M059J (cell line): ENCODE measurements at places on chromosomes 12 and 14. TPM values are rescaled to one million over a fixed set of nuclear protein-coding genes. Genes with fewer than 3 reads are reported as not detected.
A peak's percentile ranks its signal among the peaks of the same experiment; 100 is the strongest.

DNA sequence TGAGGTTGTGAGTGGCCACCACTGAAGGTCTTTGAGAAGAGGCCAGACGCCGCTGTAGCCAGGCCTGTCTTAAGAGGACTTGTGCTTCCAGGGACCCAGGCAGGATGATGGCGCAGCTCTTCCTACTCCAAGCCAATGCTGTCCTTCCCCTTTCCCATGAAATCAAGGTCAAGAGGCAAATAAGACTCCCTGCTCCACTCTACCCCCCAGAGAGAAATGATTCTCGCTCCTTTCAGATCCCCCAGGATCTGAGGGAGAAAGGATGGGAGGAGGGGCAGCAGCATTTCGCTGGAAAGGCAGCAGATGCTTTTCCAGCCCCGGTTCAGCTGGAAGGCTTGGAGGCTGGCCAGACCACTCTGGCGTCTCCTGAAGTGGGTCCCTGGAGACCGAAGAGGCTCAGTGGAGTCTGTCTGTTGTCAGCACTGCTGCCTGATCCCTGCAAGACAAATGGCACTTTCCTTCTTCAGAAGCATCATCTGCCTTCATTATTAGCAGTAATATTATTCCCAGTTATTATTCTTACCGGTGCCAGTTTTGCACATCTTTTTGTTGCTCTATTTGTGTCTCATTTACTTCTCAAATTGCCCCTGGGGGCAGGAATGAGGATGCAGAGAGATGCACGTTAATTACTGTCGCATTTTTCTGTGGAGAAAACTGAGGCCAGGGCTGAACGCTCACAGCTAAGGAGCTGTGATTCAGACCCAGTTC is 51.4 kb downstream of the C14orf132 start:
- peak; percentile 45 for DNase-seq

DNA sequence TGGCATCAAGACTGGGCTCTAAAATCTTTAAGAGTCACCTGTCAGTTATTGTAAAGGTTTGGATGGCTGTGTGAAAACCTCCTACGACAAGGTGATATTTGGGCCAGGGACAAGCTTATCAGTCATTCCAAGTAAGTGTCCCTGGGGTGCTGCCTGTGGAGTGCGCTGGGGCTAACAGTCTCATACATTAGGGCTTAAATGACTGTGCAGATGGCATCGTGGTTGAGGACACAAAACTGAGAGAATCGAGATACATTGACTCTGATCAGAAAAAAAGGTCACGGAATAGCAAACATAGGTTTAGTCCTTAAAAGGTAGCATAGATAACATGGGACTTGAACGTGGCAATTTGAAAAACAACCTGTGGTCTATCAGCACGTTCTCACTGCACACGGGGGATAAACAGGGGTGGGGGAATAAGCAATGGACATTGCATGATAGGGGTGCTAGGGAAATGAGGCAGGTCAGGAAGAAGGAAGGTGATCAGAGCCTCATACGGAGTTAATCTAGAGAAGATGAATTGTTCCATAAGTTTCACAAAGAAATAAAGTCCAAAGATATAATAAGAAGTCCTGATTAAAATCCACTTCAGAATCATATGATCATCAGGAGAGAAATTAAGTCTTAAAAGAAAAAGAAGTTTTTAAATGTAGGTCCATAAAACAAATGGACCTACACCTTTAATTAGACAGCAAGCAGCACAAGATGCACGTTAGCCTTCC is 100.3 kb downstream of the DAD1 start:
- no peak for DNase-seq

GRCh38 chr14:24613747-24614146 is 4.3 kb upstream of the GZMH start:
- DNase-seq: no peak

GRCh38 chr14:60736494-60736893 is 1.9 kb downstream of the MNAT1 start:
- peak; percentile 86 for DNase-seq

- no peak for DNase-seq
Measured at GRCh38 chr12:116226026-116226425, 51.5 kb downstream of the MED13L start.

DNA sequence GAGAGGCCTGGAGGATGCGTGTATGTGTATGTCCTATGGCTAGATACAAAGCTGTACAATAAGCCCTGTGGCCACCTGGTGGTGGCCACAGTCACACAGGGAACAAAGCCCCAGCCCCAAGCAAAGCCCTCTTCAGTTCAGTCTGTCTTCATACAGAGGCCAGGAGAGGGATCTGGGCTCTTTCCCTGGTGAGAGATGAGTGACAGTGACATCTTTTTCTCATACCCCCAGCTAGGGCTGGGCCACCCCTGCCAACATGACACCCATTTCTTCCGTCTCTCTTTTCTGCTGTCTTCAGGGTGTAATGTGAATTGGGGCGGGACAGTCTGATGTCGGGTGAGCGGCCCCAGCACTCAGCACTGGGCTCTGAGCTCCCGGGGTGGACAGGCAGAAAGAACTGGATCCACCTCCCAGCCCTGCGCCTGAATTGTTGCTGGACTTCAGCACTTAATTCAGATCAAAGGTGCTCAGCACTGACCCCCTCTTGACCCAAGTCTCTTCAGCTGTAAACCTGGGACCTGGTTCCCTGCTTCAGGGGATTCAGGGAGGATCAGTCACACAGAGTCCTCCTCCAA is 59.8 kb downstream of the SERPINA3 start:
- no peak for DNase-seq

GRCh38 chr12:127750076-127750840 is 516.7 kb upstream of the TMEM132C start:
- DNase-seq: peak; percentile 33

- DNase-seq: peak; percentile 40
Measured at GRCh38 chr14:31025367-31026076, at the start of gene AP4S1. Gene AP4S1 (plus strand): TSS chr14:31025649. CDS start chr14:31066197, 40,548 bp downstream.

DNA sequence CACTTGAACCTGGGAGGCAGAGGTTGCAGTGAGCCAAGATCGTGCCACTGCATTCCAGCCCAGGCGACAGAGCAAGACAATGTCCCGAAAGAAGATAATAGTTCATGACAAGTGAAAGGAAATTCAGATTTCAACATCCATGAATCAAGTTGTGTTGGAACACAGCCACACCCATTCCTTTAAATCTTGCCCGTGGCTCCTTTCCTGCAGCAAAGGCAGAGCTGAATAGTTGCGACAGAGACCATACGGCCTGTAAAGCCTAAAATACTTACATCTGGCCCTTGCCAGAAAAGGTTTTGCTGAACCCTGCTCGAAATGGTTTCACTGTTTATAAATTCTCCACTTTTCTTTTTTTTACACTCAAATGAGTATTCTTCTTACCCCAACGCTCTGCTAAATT is 17.7 kb upstream of the ITPK1 start:
- peak; percentile 41 for DNase-seq

DNA sequence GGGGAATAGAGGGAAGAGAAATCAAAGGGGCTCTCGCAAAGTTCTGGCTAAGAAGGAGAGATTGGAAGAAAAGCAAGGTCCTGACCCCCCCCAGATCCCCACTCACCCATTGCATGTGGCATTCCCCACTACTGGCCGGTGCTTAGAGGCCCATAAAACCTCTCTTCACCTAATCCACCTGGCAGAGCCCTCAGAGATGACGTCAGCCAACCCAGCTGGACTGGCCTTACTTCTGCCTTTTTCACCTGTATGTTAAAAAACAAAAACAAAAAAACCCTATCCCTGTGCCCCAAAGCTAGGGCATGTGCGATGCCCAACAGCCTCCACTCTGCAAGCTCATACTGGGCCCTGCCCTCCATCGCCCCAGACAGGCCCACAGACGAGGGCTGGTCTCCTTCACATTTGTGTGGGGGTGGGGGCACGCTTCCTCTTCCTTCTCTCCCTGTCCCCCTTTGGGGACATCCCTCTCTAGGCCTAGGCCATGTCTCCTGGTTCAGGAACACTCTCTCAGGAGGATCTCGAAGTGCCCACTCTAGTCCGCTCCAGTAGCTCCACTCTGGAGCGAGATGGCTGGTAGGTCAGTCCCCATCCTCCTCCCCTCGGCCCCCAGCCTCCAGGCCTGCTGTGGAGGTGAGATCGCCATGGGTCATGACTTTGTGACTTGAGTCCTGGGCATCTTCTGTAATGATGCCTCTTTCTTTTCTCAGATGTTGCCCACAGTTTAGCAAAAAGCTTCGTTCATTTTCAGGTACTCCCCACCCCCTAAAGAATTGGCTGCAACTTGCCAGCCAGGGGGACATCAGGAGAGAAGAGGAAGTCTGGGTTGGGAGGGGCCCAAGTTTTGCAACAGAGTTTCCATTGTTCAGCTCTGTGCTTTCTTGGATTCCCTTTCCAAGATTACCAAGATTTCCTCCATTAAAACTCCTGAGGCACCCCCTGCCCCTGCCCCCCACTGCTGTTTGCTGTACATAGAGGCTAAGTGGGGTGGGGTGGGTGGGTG is 37.0 kb downstream of the FIGNL2 start:
- no peak for DNase-seq

DNA sequence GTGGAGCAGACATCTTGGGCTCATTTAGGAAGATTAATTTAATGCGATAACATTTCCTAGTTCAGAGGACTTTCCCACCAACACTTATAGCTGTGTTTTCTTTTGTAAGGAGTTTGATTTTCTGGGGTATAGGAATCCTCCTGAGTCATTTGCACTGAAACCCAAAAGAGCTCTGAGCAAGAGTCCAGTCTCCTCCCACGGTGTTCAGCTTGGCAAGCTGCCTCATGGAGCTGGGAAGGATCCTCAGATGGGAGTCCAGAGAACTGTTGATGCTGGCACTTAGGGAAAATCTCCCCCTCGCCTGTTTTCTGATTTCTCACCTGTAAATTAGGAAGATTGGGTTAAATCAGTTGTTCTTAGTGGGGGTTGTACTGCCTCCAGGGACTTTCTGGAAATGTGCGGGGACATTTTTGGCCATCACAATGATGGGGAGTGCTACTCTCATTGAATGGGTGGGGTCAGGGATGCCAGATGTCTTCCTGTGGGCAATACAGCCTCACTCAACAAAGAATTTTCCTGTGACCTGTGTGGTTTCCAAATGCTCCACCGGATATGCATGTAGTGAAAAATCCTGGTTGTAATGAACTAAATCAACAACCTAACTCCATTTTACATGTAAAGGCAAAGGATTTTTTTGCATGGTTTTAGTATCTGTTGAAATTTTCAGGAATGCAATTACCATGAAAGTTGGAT is 150.6 kb downstream of the ADCK1 start:
- DNase-seq: no peak

DNA sequence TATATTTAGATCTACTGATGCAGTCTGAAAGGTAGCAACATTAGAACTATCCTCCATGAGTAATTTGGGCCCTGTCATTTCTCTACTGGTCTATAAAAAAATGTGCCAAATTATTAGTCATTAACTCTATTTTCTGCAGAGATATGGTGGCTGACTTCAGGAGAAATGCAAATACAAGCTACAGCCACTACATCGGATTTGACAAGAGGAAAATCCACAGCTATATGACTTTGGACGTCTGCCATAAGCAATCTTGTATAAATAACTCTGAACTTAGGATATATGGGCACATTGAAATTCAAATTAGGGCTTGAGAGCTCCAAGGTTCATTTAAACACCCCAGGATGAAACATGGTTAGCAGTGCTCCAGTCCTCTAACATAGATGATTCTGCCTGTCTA is 983.0 kb upstream of the LRFN5 start:
- DNase-seq: no peak

GRCh38 chr14:68775614-68776126 is 17.2 kb downstream of the ZFP36L1 start:
- DNase-seq: peak; percentile 15

GRCh38 chr12:129613314-129613713 is 290.5 kb downstream of the TMEM132D start:
- no peak for DNase-seq

DNA sequence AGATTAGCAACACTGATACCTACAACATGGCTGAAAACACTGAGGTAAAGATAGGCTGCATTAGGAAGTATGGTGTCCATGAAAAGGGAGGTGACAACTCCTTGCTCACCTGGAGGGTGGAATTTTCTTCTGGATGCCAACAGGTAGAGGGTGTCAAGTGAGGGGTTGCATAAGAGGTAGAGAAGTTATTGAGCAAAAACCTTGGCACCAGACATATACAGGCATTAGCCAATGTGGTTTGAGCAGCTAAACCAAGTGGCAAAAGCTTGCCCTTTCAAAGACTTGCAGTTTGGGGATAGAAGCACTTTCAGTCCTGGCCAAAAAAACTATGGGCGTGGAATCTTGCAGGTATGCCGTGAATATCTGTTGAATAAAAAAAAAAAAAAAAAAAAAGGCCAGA is 3.8 kb downstream of the RITA1 start:
- DNase-seq: no peak

DNA sequence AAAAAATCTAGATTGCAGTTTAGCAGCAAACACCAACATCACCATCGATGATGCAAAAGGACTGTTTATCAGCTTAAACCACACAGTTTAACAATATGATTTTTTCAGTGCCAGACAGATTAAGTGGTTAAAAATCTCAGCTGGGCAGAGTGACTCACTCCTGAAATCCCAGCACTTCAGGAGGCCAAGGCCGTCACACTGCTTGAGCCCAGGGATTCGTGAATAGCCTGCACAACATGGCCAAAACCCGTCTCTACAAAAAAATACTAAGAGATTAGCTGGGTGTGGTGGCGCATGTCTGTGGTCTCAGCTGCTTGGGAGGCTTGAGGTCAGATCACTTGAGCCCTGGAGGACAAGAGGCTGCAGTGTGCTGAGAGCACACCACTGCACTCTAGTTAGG is 8.9 kb downstream of the RSRC2 start:
- DNase-seq: peak; percentile 97

DNA sequence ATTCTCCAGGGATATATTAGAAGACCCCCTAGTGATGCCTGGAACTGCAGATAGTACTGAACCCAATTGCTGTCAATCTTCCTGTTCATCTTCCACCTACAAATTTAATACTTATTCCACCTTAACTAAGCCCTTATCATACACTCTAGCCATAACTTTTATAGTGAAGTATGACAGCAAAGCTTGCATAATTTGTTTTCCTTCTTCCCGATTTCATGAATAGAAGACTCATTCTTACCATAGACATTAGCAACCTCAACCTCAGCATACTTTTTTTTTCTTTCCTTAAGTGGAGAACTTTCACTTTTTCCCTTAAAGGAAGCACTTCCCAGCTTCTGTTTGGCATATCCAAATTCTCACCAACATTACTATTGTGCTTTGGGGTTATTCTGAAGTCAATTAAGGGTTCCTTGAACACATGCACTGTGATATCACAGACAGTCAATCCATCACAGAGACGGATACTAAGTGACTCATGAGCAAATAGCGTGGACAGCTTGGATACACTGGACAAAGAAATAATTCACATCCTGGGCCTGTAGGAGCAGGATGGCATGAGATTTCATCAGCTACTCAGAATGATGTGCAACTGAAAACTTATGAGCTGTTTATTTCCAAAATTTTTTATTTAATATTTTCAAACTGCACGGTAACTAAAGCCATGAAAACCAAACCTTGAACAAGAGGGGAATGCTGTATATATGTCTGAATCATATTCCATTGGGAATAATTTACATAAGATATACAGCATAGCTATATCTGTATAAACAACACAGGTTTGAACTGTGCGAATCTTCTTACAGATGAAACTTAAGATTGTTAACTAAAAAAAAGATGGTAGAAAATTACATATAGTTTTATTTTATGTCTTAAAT is 63.9 kb downstream of the SYT1 start:
- DNase-seq: peak; percentile 81

SLC15A4 gene
- total RNA-seq: 19.4 and 20.0 TPM in 2 replicates

TAS2R8 gene
- total RNA-seq: not detected in 2 replicates

AQP6 gene
- not detected in 2 replicates for total RNA-seq

KRT85 gene
- total RNA-seq: not detected in 2 replicates

TEAD4 gene
- total RNA-seq: 12.3 and 16.5 TPM in 2 replicates

REP15 gene
- total RNA-seq: 1.2 TPM in 1 of 2 replicates, not detected in the other

DUSP16 gene
- 11.1 and 13.3 TPM in 2 replicates for total RNA-seq

GPRC5A gene
- total RNA-seq: 70.0 and 89.7 TPM in 2 replicates

YLPM1 gene
- 11.3 and 13.2 TPM in 2 replicates for total RNA-seq

CCDC88C gene
- 1.4 and 1.6 TPM in 2 replicates for total RNA-seq
